Activated CD4-positive, alpha-beta T cell treated with anti-CD3 and anti-CD28 coated beads, Interleukin-2, Interleukin-4, amounts not matched to agents 100 ng/mL and 50 ng/mL, durations not matched to agents 16 hours and 8 hours (primary cell): ENCODE measurements at places on chromosomes 1 and 21.

GRCh38 chr1:8047686-8048445 is 21.8 kb upstream of the ERRFI1 start:
- DNase-seq = no peak

DNA sequence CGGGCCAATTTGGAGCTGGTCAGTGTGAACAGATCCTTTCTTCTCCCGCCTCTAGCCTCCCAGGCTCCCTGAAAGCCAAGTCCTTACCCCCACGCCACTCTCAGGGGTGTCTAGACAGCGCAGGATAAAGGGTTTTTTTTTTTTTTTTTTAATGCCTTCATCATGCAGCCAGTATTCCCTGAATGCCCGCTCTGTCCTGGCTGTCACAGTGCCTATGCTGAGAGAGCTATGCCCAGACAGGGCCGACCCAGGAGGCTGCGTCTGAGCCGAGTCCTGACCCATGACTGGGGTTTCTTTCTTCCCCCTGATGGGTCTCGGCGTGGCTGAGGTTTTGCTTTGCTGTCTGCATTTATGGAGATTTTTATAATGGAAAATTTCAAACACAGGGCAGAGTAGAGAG is 18.3 kb downstream of the SPSB1 start:
- DNase-seq = no peak

GRCh38 chr1:215669806-215670491 is 102.8 kb downstream of the KCTD3 start:
- no peak for DNase-seq

- DNase-seq = peak; percentile 70
Measured at GRCh38 chr1:151157067-151157531, 650 bp downstream of the TNFAIP8L2 start.

- DNase-seq = no peak
Measured at GRCh38 chr1:48194801-48195200, 27.7 kb upstream of the SLC5A9 start.

DNA sequence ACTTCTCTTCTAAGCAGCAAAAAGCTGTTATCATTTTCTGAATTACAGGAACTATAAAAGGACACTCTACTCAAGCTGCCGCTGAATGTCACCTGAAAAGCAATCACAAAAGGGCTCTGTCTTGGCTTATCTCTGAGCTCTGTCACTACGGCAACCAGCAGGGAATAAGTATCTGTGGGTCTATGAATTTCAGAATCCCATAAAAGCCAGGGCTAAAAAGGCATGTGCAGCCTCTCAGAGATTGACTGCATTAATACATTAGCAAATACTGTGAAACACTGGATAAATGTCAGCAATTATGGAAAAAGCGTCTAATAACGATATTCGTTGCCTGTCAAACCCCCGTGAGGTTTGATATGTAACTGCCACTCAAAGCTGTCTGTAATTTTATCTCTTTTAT is 210.2 kb upstream of the DMRTA2 start:
- DNase-seq = no peak

- no peak for DNase-seq
Measured at GRCh38 chr21:14686466-14687267, 140.6 kb upstream of the SAMSN1 start.

- no peak for DNase-seq
Measured at GRCh38 chr1:113912594-113913311, 7.6 kb downstream of the DCLRE1B start.

DNA sequence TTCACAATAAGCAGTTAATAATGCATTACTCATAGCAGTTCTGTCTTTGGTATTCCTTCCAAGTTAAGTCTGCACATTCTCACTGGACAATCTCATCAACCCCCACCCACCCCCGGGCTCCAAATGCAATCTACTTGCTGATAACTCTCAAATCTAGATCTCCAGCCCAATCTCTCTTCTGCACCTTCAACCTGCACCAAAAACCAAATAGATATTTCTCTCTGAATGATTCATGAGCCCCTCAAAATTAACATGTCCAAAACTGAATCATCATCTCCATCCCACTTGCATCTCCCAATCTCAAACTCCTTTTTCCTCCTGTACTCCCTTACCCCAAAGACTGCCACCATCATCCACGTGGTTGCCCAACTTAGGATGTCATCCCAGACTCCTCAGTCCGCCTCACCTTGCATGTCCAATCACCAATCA is 2.7 kb downstream of the DOCK7 start:
- DNase-seq = no peak

DNA sequence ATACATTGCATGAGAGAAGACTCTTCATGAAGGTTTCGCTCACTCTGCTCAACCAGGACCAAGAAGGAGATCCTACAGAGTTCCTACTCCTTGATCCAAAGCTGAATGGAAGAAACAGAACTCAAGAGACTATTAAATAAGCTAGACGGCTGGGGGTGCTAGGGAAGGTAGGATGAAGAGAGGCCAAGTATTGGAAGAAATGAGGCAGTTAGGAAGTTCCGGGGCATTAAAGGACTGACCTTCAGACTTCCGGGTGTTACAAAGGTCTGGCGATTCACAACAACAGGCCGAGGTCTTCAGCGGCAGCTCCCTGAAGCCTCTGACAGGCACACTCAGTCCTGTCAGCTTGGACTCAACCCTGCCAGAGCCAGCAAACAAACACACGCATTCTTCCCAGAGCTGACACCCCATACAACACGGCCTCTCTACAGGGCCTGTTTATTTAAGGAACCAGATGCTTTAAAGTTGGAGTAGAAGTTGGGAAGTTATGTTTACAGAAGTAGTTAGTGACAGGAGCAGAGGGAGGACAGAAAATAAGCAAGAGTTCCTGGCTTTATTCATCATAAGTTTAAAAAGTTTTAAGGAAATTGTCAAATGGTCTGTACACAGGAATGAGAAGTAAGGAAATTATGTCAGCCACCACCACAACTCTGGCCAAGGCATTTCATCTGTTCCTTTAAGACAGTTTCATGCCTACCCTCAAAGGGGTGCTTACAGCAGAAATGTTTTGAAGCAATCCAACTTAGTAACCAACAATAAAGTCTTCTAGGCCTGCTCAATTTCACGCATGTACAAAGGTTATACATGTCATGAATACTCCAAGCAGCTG is 4.7 kb downstream of the SORT1 start:
- no peak for DNase-seq

DNA sequence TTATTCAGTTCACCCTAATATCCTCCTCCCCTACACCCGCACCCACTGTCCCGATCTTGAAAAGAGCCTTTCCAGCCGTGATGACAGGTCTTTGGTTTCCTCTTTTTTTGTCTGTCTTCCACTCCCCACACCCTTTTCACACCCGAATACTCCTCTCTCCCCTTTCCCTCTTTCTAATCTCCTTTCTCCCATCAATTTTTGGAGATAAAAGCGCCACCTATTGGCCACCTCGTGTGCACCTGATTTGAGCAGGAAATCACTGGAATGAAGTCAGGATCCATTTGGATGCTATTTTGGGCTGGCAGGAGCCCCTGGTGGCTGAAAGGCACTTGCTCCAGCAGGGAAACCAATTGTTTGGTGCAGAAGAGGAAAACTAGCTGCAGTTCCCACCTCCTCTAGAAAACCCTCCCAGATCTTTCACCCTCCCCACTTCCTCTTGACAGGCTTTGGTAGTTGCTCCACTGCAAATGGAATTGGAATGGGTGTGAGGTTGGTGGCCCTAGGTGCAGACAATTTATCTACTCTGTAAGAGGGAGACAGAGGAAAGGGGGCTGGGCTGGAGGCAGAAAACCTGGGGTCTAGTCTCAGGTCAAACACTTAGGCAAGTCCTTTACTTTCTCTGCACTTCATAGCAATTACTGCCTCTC is 8.4 kb downstream of the FOXE3 start:
- no peak for DNase-seq

- no peak for DNase-seq
Measured at GRCh38 chr1:64984737-64985136, 18.4 kb upstream of the JAK1 start.

DNA sequence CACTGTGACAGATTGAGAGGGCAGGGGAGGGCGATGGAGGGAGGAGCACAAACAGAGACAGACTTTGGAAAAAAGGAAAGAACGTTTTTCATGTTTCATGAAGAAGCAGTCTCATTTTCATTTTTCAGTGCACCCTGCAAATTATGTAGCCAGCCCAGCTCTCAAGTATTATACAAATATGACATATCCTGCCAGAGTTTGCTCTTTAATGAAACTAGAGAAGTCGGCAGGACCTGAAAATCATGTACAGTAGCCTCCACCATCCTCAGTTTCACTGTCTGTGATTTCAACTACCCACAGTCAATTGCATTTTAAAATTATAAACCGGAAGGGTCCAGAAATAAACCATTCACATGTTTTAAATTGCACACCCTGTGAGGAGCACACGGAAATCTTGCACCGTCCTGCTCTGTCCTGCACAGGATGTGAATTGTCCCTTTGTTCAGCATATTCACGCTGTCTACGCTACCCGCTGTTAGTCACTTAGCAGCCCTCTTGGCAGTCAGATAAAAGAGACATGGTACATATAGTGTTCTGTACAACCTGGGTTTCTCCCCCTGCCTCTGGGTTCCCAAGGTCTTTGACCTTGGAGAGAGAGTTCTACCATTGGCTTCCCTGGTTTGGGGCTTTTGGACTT is 13.6 kb upstream of the ADARB1 start:
- no peak for DNase-seq

GRCh38 chr1:226047495-226047894 is 15.0 kb upstream of the H3-3A start:
- DNase-seq = no peak

- no peak for DNase-seq
Measured at GRCh38 chr21:36803051-36803645, 104.2 kb downstream of the SIM2 start.

- DNase-seq = no peak
Measured at GRCh38 chr1:65412984-65413375, 7.5 kb upstream of the LEPR start.

- peak; percentile 95 for DNase-seq
Measured at GRCh38 chr1:148388260-148389026, 94.7 kb downstream of the PPIAL4G start.

- no peak for DNase-seq
Measured at GRCh38 chr21:33691945-33692603, 49.8 kb downstream of the ITSN1 start.

DNA sequence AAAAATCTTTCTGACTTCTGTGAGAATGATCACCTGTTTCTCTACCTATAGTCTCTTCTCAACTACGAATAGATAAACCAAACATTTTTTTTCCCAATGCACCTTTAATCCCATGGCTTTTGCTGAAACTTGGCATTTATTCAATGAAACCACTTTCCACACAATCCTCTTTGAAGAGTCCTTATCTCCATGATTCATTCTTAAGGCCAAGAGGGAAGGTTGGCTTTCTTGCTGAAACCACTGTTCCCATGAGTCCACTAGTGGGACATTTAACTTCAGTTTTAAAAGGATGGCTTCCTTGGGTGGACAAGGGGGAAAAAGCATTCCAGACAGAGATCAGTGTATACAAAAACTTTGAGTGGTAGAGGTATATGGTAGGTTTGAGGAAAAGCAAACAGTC is 73.6 kb downstream of the CRB1 start:
- no peak for DNase-seq

DNA sequence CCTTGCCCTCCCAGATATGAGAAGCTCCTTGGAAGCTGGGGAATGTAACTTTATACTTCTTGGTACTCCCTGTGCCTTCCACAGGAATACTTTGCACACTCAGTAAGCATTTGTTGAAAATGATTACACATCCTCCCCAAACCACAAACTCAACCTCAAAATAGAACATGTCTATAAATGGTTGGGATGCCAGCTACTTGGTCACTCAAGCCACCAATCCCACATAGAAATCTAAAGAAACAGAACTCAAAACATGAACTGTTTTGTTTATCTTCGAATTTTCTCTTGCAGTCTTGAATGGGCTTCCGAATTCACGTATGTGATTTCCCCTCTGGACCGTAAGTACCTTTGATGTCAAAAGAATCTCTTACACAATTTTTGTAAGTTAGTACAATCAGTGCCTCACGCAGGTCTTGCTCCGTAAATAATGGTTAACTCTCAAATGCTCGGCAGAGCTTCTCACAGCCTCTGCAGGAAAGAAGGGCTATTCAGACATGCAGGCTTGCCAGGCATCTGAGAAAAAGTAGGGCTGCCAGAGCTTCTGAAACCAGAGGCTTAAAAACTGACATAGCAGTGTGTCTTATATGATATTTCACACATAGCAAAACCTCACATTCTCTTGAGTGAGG is 26.9 kb downstream of the SORT1 start:
- peak; percentile 52 for DNase-seq

DNA sequence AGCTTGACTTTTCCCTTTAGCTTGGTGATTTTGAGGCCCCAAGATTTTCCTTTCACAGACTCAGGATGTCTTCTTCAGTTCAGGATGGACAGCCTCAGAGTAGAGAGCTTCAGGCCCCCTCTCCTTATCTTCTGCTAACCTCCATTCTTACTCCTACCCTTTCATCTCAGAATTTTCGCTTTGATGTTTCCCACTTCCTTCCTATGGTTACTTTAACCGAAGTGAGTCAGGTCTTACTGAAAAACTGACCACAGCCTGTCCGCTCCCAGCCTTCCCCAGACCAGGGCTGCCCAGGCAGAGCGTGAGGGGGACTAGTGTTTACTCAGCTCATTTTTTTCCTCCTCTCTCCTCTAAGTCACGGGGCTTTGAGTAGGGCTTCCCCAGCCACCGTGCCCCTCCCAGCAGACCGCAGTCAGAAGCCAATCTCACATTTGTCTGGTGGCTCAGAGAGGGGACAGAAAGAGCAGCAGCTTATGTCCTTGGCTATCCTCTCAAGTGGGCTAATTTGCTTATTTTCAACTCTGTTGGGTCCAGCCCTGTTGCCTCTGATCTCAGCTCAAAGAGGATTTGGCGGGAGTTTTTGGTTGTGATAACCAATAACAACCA is 4.2 kb upstream of the IL19 start:
- peak; percentile 87 for DNase-seq

- DNase-seq = no peak
Measured at GRCh38 chr1:155970531-155971167, 7.7 kb downstream of the ARHGEF2 start.

DNA sequence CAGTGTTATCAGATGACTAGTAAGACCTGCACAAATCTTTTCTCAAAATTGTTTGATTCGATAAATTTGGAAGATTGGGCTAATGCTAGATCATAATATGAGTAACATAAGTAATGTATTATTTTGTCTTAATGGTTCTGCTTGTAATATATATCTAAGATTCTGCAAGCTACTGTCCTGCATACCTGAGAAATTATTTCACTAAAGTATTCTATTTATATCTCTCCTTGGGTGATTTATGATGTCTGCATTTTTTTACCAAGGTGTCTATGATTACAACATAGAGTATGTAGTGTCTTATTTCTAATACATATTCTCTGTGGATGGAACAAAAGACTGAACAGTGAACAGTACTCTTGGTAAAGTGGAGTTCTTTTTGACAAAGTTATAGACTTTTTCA is 166.6 kb downstream of the CLEC20A start:
- DNase-seq = no peak
